Activated CD8-positive, alpha-beta memory T cell treated with anti-CD3 and anti-CD28 coated beads for 36 hours (primary cell): ENCODE measurements at places on chromosomes 16 and 17. TPM values are rescaled to one million over a fixed set of nuclear protein-coding genes. Genes with fewer than 3 reads are reported as not detected.

Gene GUCY2D
- not detected for total RNA-seq

Gene CIITA
- total RNA-seq, result 9.3 TPM

Gene NXN
- total RNA-seq, result 0.13 TPM

Gene ASB16
- 0.15 TPM for total RNA-seq

Gene PTX4
- not detected for total RNA-seq

Gene CD300LG
- not detected for total RNA-seq

Gene CDH1
- not detected for total RNA-seq

Gene FBXL16
- 5.7 TPM for total RNA-seq

Gene ATP1B2
- total RNA-seq, result 0.21 TPM

Gene TBX21
- total RNA-seq, result 53.7 TPM

Gene B3GNT9
- total RNA-seq, result 2.0 TPM

Gene KRT17
- total RNA-seq, result 0.27 TPM

Gene CD300C
- not detected for total RNA-seq

Gene CX3CL1
- total RNA-seq, result 0.04 TPM

Gene KRT9
- not detected for total RNA-seq

Gene CCL18
- 0.36 TPM for total RNA-seq

Gene GRB7
- total RNA-seq, result not detected

Gene RMI2
- 43.1 TPM for total RNA-seq

Gene MEOX1
- total RNA-seq, result 0.55 TPM

Gene OR3A3
- total RNA-seq, result not detected

Gene PDIA2
- total RNA-seq, result not detected

Gene HBA2
- not detected for total RNA-seq

Gene DPEP1
- total RNA-seq, result not detected

Gene PRSS21
- 10.5 TPM for total RNA-seq

Gene ACSM5
- total RNA-seq, result not detected

Gene DOC2B
- total RNA-seq, result 0.21 TPM

Gene GAS2L2
- total RNA-seq, result 0.15 TPM

Gene SLC4A1
- total RNA-seq, result not detected

Gene TP53TG3F
- not detected for total RNA-seq

Gene ZNF785
- 14.5 TPM for total RNA-seq

Gene HYDIN
- total RNA-seq, result not detected

Gene SLC22A31
- total RNA-seq, result not detected

Gene GHDC
- 20.0 TPM for total RNA-seq

Gene KCNJ16
- total RNA-seq, result not detected

Gene GLP2R
- total RNA-seq, result not detected

Gene MYO18A
- total RNA-seq, result 29.6 TPM

Gene SSTR5
- not detected for total RNA-seq

Gene FAM20A
- total RNA-seq, result not detected

Gene TMC8
- total RNA-seq, result 144 TPM

Gene CDH11
- total RNA-seq, result not detected

Gene RNU2-1
- 2,386 TPM for total RNA-seq

Gene KLHL10
- 0.08 TPM for total RNA-seq
